ENCODE measurements at places on chromosomes 4 and X. TPM values are rescaled to one million over a fixed set of nuclear protein-coding genes. Genes with fewer than 3 reads are reported as not detected.
A peak's percentile ranks its signal among the peaks of the same experiment; 100 is the strongest.

DNA sequence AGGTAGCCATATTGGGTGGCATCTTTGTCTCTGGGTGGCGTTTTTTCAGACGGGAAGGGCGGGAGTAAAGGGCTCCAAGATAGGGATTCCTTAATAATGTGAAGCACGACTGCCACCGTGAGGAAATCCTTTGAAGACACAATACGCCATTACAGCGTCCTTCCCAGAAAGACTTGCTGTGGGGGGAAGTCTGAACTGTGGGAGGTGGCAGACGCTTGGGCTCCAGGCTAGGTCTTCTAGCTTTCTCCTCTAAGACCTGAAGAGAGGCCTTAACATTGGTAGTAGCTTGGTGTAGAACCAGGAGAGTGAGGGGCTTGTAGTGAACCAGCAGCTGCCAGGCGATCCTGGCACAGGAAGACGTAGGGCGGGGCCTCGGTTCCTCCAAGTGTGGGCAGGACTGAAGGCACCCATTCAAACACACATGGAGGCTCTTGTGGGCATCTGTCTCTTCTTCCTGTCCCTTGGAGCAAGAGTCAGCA is 197.3 kb downstream of the OR13H1 start:
- peak; percentile 93 for DNase-seq

DNA sequence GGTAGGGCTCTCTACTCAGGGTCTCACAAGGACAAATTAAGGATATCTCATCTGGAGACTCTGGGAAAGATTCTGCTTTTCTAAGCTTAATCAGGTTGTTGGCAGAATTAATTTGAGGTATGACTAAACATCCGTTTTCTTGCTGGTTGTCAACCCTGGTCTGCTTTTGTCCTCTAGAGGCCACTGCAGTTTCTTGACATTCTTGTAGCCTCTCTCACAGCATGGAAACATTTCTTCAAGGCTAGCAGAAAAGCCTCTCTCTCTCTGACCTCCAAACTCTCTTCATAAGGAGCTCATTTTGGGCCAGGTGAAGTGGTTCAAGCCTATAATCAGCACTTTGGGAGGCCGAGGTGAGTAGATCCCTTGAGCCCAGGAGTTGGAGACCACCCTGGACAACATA is 749.5 kb upstream of the PCDH7 start:
- DNase-seq: no peak

GRCh38 chr4:46249516-46249915 is 125.7 kb upstream of the GABRG1 start:
- DNase-seq: no peak

DNA sequence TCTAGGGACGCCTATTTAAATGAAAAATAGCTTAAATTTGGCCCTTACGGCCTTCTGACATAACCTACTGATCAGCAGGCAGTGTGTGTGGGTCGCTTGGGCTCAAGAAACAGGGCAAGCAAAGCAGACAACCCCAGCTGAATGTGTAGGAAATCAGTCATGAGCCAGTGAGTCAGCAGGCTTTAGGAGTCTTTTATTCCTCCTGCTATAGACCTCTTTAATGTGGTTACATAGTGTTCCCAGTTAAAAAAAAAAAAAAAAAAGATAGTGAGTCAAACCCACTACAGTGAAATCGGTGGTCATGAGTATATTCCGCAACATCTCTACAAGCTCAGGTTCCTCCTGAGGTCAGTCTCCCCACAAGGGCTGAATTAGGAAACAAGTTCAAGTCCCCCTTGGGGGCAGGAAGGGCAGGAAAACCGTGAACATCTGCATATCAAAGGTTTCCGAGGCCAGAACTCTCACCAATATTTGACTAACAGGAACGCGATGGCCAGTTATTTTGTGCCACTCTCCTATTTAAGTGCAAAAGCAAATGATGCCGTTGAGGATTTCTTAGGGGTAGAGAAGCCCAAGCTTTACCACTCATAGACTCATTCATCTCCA is 32.7 kb downstream of the ACSL1 start:
- peak; percentile 32 for DNase-seq

GRCh38 chr4:168743601-168744000 is 246.7 kb downstream of the PALLD start:
- DNase-seq: peak; percentile 21

DNA sequence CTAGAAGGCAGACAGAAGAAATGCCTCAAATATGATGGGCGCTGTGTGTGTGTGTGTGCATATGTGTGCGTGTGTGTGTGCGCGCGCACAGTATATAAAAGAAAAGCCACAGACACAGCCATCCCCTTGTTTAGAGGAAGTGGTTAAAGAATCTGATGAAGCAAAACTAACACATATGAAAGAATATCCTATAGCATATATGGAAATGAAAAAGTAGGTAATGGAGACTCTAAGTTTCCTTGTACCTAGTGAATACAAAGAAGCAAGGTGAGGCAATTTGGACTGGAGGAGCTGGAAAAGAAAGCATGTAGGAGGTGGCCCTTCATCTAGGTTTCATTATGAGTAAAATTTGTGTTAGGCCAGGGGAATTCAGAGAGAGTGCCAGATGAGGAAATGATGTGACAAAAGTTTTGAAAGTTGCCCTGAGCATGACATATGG is 58.6 kb upstream of the MCF2 start:
- DNase-seq: no peak

Gene PDE5A
- total RNA-seq: 3.3 TPM

Gene ARHGAP36
- not detected for total RNA-seq

Gene NPY2R
- total RNA-seq: not detected

Gene FDCSP
- not detected for total RNA-seq

Gene MFAP3L
- 5.4 TPM for total RNA-seq

Gene TMSB15A
- 1.1 TPM for total RNA-seq

Gene SYP
- under 0.01 TPM for total RNA-seq

Gene MAGEB2
- not detected for total RNA-seq

Gene HPSE
- total RNA-seq: 4.4 TPM
